ENCODE measurements at places on chromosomes 3 and 15.

GRCh38 chr3:13500133-13500885, 20.2 kb downstream of the HDAC11 start:
- DNase-seq = no peak

DNA sequence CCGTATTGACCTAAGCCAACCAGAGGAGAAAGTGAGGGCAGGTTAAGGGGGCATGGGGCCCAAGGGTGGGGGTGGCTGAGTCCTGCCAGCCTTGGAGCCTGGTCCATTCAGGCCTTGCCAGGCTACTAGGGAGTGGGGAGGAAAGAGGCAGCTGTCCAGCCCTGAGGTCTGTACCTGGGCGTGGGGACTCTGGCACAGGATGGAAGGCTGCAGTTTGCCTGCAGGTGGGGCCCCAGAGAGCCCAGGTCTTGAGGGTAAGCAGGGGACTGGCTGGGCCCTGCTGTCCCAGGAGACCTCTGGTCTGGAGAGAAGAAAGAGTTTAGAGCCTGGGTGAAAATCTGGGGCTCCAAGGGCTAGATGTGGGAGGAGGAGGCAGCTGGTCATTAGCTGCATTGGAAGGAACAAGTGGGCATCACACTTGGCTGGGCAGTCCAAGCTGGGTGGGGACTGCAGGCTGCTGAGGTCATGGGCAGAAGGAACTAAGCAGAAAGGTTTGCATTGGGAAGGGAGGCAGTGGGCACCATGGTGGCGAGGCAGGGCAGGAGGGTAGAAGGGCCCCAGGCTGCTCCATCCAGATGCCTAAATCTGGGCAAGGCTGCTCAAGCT, 108.4 kb downstream of the OXNAD1 start:
- no peak for DNase-seq

DNA sequence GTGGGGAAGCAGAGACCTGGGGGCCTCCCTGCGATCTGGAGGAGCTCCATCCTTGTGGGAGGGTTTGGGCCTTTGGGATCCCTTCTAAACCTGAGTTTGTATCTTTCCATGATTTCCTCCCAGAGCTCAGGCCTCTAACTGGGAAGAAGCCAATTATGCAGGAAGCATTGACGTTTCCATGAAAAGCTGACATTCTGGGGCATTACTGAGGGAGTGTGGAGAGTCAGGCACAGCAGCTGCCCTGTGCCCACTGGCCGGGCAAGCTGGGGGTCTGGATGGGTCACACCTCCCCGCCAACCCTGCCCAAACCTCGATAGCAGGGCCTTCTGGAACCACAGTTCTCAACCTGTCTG, 74.9 kb downstream of the EFCAB12 start:
- no peak for DNase-seq

- DNase-seq = no peak
Observed at GRCh38 chr3:140276703-140277102, 341.7 kb downstream of the CLSTN2 start.

GRCh38 chr3:136586580-136586979, 165.6 kb downstream of the STAG1 start:
- DNase-seq = no peak

DNA sequence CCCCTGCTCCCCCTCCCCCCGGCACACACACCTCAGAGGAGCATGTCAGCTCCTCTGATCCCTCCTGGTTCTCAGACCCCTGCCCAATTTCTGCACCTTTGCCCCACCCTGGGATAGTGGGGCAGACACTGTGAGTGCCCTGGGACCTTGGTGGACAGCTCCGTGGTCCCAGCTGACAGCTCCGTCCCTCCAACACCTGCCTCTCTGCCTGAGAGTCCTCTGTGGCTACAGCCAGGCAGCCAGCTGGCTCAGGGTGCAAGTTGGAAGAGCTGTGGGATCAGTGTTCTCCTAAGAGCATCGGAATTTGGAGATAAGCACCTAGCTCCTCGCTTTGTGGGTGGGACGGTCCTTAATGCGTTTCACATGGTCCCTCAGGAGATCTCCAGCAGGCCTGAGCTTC, 43.7 kb upstream of the PGPEP1L start:
- no peak for DNase-seq

DNA sequence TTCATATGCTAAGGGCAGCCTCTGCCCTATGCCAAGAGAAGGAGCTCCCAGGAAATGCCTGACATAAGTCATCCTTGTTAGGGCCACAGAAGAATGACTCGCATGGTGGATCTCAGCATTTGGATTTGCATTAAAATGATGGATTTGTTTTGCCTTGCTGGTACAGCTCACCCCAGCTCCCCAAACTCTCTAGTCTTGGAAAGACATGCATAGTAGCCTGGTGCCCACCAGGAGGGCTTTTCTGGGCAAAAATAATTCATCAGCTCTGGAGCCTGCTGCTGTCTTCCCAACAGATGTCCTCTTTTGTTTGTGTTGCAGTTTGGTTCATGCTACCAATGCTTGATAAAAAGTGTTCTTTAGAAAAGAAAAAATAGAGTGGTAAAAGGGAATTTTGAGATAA, 833.0 kb downstream of the AGBL1 start:
- no peak for DNase-seq

- no peak for DNase-seq
Observed at GRCh38 chr3:74080056-74080461, 455.3 kb upstream of the PDZRN3 start.

GRCh38 chr3:56443372-56443771, 24.9 kb downstream of the ERC2 start:
- DNase-seq = no peak

GRCh38 chr15:63474810-63475316, 29.5 kb upstream of the USP3 start:
- DNase-seq = no peak

Measured in cortex of kidney (tissue), 1 donor.